ENCODE measurements at places on chromosomes 2 and 18. TPM values are rescaled to one million over a fixed set of nuclear protein-coding genes. Genes with fewer than 3 reads are reported as not detected.

DNA sequence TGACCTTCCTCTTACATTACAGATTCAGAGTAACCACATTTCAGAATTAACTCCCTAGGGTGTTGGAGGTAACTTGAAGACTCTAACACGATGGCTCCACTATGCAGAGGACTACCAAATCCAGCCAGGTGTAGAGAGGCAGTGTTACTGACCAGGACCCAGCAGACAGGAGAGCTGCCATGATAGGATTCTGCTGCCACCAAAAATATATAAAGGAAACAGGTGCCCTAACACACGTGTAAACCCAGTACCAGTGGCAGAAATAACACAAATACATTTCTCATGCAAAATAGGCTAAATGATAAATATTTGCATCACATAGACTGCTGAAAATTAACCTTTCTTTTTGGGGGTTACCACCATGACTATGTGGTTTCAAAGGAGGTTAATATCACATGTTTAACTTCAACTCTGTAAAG, 7.0 kb downstream of the ZBTB14 start:
- no peak for DNase-seq
- no peak overlapping the region for H3K27ac ChIP-seq
- no peaks in the 10 kb centered on the region for H3K27me3 ChIP-seq
- peaks cover 8% of the 10 kb centered on the region for H3K4me1 ChIP-seq
- no peak overlapping the region for H3K4me3 ChIP-seq

DNA sequence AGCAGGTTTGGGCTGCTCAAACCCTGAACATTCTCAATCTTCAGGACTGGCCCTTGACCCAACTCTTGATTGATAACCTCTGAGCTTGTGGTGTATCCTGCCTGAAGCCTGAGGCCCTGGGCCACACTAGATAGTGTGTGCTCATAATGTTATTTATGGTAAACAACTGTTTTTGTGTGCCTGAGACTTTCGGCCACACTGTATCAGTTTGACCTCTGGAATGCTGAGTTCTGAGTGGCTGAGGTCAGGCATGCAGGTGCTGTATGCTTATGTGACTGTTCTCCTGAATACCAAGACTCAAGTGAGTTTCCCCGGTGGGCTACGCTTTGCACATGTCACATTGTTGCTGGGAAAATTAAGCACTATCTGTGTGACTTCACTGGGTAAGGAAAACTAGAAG, 82.2 kb upstream of the RMP24 start:
- H3K27ac ChIP-seq: no peak overlapping the region
- no peaks in the 10 kb centered on the region for H3K4me1 ChIP-seq
- H3K27me3 ChIP-seq: peaks cover 9% of the 10 kb centered on the region

DNA sequence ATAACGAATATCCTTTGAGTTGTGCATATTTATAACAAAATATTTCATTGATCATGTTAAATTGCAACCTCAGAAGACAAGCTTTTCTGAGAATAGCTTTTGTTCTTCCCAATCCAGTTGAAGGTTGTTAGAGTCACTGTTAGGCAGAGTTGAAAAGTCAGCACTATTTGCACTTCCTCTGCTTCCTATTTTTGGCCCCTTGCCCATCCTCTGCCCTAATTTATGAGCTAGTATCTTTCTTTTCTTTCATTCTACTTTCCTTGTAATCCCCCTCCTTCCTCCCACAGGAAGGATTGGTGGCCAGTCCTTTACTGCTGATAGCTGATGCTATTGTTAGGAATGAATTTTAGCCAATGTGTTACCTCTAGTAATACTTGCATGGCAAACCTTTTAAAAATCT, 4.9 kb downstream of the RALB start:
- peaks cover 54% of the 10 kb centered on the region for H3K4me1 ChIP-seq
- DNase-seq: no peak
- no peaks in the 10 kb centered on the region for H3K27me3 ChIP-seq
- H3K36me3 ChIP-seq: peaks cover 56% of the 10 kb centered on the region
- H3K4me3 ChIP-seq: no peak overlapping the region

- no peaks in the 10 kb centered on the region for H3K27me3 ChIP-seq
- H3K27ac ChIP-seq: no peak overlapping the region
- H3K4me3 ChIP-seq: no peak overlapping the region
- no peaks in the 10 kb centered on the region for H3K4me1 ChIP-seq
Measured at GRCh38 chr2:168852481-168852880, 37.7 kb downstream of the SPC25 start.

DNA sequence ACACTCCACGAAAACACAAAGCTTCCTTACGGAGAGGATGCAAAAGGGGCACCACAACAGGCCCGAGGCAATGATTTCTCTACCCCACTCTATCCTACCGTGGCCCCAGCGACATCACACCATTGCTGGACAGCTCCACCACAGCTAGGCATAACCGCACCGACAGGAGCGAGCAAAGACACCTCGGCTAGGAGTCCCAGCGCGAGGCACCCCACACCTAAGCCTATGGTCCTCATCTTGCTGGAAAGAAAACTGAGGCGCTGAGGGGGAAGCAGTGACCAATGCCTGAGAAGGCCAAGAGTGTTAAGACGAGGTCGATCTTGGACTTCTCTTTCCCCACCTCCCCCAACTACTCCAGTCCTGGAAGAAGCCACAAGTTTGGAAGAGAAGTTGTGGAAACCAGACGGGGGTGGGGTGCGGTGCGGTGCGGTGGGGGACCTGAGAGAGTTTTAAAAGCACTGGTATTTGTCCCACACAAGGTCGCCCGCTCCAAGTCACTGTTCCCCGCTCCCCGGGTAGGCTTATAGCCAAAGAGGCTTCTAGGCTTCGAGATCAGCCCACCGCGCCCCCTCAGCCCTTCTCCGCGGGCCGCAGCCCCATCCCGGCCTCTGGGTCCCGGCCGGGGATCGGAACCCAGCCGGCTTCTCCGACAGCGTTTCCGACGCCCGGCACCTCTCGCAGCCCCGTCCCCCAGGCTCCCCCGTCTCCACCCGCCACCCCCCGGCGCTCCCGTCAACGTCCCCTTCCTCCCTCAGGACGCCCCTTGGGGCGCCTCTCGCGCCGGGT, 766 bp downstream of the PDE6D start:
- peaks cover 6% of the 10 kb centered on the region for H3K36me3 ChIP-seq
- peaks cover 45% of the 10 kb centered on the region for H3K4me1 ChIP-seq
- H3K27ac ChIP-seq: no peak overlapping the region
- no peaks in the 10 kb centered on the region for H3K27me3 ChIP-seq
- DNase-seq: peak; percentile 25

DNA sequence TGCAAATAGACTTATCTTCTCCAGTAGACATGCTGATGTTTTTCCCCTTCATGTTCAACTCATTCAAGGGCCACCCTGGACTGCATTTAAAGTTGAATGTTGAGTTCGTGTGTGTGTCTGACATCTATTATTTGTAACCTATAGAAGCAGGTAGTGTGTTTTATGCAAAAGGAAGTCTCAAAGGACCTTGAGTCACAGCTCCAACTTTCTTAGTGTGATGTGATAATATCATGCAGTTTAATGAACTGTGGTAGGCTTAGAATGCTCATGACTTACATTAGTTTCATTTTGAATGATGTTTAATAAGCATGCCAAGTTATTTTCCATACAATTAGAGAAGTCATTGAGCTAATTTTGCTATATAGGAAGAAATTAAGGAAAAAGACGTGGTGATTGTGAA, 67.9 kb downstream of the CERS6 start:
- H3K27ac ChIP-seq: no peak overlapping the region
- DNase-seq: no peak
- no peak overlapping the region for H3K4me3 ChIP-seq
- no peaks in the 10 kb centered on the region for H3K27me3 ChIP-seq
- peaks cover 3% of the 10 kb centered on the region for H3K36me3 ChIP-seq
- H3K4me1 ChIP-seq: peaks cover 2% of the 10 kb centered on the region

- H3K27me3 ChIP-seq: peaks cover 14% of the 10 kb centered on the region
- no peaks in the 10 kb centered on the region for H3K36me3 ChIP-seq
- H3K4me3 ChIP-seq: peak overlapping the region; percentile 42
- H3K4me1 ChIP-seq: peaks cover 28% of the 10 kb centered on the region
- no peak for DNase-seq
- no peak overlapping the region for H3K27ac ChIP-seq
Measured at GRCh38 chr2:131041402-131042147, 51.7 kb downstream of the FAM168B start.

GRCh38 chr18:9701609-9702349, 6.3 kb upstream of the RAB31 start:
- no peaks in the 10 kb centered on the region for H3K36me3 ChIP-seq
- H3K27me3 ChIP-seq: peaks cover 52% of the 10 kb centered on the region
- no peak for DNase-seq
- peaks cover 13% of the 10 kb centered on the region for H3K4me1 ChIP-seq
- no peak overlapping the region for H3K27ac ChIP-seq
- H3K4me3 ChIP-seq: no peak overlapping the region

GRCh38 chr2:108944601-108945331, 44.3 kb downstream of the EDAR start:
- no peaks in the 10 kb centered on the region for H3K4me1 ChIP-seq
- no peak overlapping the region for H3K4me3 ChIP-seq
- H3K27me3 ChIP-seq: no peaks in the 10 kb centered on the region
- DNase-seq: no peak
- peaks cover 6% of the 10 kb centered on the region for H3K36me3 ChIP-seq

DNA sequence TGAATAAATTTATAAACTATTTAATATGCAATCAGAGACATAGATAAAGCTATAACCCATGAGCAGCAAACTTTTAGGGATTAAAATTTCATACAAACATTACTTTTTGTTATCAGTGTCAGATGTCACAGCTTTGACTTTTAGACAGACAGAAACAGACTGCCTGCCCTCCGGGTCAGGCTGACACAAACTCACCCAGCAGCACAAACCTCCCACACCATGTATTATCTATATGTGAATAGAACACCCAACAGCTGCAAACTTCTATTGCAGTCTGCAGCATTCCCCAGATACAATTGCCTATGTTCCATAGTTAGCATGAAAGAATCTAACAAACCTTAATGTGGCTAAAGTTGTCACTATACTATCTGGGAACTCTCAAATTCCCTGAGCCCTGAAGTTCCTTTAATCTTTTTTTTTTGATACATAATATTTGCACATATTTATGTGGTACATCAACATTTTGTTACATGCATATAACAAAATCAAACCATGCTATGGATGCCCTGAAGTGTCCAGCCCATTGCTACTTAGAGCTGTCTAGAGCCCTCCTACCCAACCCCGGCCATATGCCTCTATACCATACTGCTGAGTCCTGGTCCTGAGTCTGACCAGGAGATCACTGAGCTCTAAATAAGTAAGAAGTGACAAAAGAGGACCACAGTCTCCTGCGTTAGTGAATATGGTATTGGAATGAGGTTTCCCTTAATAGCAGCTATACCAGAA, 214.4 kb downstream of the ZNF385B start:
- DNase-seq: no peak
- no peaks in the 10 kb centered on the region for H3K4me1 ChIP-seq
- H3K27ac ChIP-seq: no peak overlapping the region
- H3K36me3 ChIP-seq: no peaks in the 10 kb centered on the region
- H3K27me3 ChIP-seq: no peaks in the 10 kb centered on the region

DNA sequence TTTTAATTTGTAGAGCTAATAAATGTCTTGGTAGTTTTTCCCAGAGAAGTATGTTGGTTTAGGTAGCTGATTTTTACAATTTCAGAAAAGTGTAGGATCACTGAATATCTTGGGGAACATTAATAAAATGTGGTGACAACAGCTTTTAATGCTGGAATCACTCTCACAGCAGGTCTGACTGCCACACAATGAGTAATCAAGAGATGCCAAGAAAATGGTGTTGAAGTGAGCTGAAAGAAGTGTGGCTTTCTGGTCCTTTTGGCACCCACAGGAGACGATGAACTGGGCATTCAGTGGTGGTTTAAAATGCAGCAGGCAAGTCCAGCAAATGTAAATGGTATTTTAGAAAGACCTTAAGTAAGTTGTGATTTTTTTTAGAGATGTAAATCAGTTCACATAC, 175.8 kb downstream of the CBLN2 start:
- no peaks in the 10 kb centered on the region for H3K27me3 ChIP-seq
- H3K4me3 ChIP-seq: no peak overlapping the region
- H3K36me3 ChIP-seq: no peaks in the 10 kb centered on the region
- no peak for DNase-seq
- no peak overlapping the region for H3K27ac ChIP-seq

GRCh38 chr18:63187791-63188460, 131.6 kb downstream of the BCL2 start:
- peaks cover 70% of the 10 kb centered on the region for H3K4me1 ChIP-seq
- DNase-seq: no peak
- peaks cover 45% of the 10 kb centered on the region for H3K36me3 ChIP-seq
- no peak overlapping the region for H3K4me3 ChIP-seq
- no peaks in the 10 kb centered on the region for H3K27me3 ChIP-seq
- H3K27ac ChIP-seq: no peak overlapping the region

DNA sequence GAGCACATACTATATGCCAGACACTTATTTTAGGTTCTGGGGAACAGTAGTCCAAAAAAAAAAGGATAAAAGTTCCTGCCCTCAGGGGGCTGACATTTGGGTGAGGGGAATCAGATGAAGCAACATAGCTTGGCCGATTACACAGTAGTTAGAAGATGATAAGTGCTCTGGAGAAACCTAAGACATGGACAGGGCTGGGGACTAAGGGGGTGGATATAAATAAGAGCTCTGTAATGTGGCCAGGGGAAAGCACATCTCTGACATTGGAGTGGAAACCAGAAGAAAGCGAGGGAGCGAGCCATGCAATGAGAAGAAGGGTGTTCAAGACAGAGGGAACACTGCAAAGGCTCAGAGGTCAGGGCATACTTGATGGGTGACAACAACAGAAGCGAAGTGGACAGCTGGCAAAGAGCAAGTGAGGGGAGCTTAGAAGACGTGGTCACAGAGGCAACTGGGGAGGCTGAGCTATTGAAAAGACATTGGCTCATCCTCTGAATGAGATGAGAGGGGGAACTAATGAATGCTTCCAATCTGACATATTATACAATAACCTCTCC, 11.4 kb downstream of the TMEM182 start:
- DNase-seq: no peak
- H3K27ac ChIP-seq: no peak overlapping the region
- H3K4me1 ChIP-seq: no peaks in the 10 kb centered on the region
- H3K36me3 ChIP-seq: no peaks in the 10 kb centered on the region
- no peaks in the 10 kb centered on the region for H3K27me3 ChIP-seq

DNA sequence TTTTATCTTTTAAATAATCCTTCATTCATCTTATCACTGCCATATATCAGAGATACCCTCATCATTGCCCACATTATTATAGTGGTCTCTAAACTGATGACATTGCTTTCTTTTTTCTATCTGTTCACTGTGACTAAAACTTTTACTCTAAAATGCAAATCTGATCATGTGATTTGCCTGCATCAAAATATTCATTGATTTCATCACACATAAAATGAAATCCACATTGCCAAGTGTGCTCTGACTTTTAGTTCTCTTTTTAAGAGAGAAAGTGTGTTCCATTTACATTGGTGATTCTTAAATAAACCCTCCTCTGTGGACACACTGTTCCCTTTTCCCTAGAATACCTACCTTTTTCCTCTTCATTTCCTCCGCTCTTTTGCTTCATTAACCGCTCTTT, 7.5 kb downstream of the REL start:
- H3K4me1 ChIP-seq: peaks cover 52% of the 10 kb centered on the region
- no peak for DNase-seq
- H3K4me3 ChIP-seq: no peak overlapping the region
- H3K36me3 ChIP-seq: peaks cover 32% of the 10 kb centered on the region

Gene TLX2
- 2.6 TPM for total RNA-seq

Gene ABCG8
- total RNA-seq: not detected

Gene FBXO48
- total RNA-seq: 5.4 TPM

Gene FAM228A
- not detected for total RNA-seq

Gene TMEM17
- 0.13 TPM for total RNA-seq

Gene KYNU
- total RNA-seq: not detected

Gene DSC2
- not detected for total RNA-seq
